Heart right ventricle (tissue), 16 donors: ENCODE measurements at places on chromosomes 2 and 18.

GRCh38 chr2:147002256-147002655, 842.6 kb upstream of the ACVR2A start:
- H3K4me3 ChIP-seq, result no peak overlapping the region
- no peaks in the 10 kb centered on the region for H3K27me3 ChIP-seq
- H3K36me3 ChIP-seq, result no peaks in the 10 kb centered on the region
- no peak for DNase-seq
- no peaks in the 10 kb centered on the region for H3K4me1 ChIP-seq

- no peaks in the 10 kb centered on the region for H3K4me1 ChIP-seq
- no peaks in the 10 kb centered on the region for H3K27me3 ChIP-seq
- H3K36me3 ChIP-seq, result no peaks in the 10 kb centered on the region
- no peak overlapping the region for H3K4me3 ChIP-seq
- no peak overlapping the region for H3K27ac ChIP-seq
- no peak for DNase-seq
Observed at GRCh38 chr2:66815886-66816285, 381.0 kb downstream of the MEIS1 start.

DNA sequence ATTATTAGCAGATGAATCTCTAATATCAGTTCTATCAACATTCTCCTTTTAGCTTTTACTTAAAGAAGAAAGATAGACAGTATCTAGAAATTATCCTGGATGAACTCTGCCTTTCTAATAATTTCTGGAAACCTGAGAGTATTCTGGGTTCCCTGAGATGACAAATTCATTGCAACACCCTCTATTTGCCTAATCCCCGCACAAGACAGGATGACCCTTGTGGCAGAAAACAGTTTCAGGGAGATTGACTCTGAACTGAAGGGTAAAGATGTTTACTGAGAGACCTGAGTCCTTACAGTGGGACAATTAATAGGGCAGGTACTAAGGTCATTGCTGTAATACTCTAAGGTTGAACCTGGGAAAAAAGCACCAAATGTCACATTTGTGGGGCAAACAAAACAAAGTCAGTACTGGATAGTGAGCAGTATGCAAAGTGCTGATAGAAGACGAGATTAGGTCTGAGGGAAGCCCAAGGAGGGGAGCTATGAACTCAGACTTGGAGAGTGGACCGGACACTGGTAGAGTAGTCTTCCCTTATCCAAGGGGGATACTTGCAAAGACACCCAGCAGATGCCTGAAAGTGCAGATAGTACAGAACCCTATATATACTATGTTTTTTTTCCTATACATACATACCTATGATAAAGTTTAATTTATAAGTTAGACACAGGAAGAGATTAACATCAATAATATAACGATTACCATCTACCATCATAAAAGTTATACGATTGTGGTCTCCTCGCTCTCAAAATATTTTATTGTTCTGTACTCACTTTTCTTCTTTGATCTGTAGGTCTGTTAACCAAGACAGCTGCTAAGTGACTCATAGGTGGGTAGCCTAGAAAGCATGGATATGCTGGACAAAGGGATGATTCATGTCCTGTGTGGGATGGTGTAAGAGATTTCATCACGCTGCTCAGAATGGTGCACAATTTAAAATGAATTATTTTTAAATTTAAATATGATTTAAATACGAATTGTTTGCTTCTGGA, 148.3 kb upstream of the KLHL14 start:
- no peak overlapping the region for H3K4me3 ChIP-seq
- H3K36me3 ChIP-seq, result no peaks in the 10 kb centered on the region
- no peaks in the 10 kb centered on the region for H3K27me3 ChIP-seq
- DNase-seq, result no peak

- no peaks in the 10 kb centered on the region for H3K27me3 ChIP-seq
- DNase-seq, result no peak
- no peak overlapping the region for H3K4me3 ChIP-seq
- H3K27ac ChIP-seq, result no peak overlapping the region
- no peaks in the 10 kb centered on the region for H3K4me1 ChIP-seq
Observed at GRCh38 chr2:58480141-58480540, 239.0 kb upstream of the FANCL start.

DNA sequence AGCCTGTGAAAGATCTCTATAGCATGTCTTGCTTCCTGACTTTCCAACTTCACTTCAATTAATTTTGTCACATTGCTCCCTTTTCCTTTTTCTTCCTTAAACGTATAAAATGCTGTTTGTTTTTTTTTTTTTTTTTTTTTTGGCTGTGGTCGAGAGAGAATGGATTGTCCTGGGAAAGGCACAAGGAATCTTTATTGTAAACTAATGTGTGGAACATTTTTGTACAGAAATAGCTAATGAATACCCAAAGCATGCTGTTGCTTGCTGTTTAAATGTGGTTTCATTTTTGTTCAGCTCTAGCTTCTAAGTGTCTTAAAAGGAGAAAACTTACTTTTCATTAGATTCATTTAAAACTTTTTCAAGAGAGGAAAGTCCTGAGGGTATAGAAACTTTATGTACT, 105.5 kb downstream of the GPD2 start:
- no peaks in the 10 kb centered on the region for H3K27me3 ChIP-seq
- no peaks in the 10 kb centered on the region for H3K36me3 ChIP-seq
- H3K4me1 ChIP-seq, result peaks cover 5% of the 10 kb centered on the region
- no peak for DNase-seq
- H3K27ac ChIP-seq, result no peak overlapping the region

DNA sequence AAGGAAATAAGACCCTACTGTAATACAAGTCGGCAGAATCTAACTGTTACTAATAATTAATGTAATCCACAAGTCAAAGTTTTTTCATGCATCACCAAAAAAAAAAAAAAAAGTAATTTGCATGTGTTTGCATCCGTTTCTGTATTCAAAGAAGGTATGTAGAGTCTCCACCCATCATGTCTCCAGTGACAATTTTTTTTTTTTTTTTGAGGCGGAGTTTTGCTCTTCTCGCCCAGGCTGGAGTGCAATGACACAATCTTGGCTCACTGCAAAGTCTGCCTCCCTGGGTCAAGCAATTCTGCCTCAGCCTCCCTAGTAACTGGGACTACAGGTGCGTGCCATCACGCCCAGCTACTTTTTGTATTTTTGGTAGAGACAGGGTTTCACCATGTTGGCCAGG, 24.2 kb upstream of the NFU1 start:
- H3K4me3 ChIP-seq, result no peak overlapping the region
- DNase-seq, result no peak
- H3K27me3 ChIP-seq, result no peaks in the 10 kb centered on the region

DNA sequence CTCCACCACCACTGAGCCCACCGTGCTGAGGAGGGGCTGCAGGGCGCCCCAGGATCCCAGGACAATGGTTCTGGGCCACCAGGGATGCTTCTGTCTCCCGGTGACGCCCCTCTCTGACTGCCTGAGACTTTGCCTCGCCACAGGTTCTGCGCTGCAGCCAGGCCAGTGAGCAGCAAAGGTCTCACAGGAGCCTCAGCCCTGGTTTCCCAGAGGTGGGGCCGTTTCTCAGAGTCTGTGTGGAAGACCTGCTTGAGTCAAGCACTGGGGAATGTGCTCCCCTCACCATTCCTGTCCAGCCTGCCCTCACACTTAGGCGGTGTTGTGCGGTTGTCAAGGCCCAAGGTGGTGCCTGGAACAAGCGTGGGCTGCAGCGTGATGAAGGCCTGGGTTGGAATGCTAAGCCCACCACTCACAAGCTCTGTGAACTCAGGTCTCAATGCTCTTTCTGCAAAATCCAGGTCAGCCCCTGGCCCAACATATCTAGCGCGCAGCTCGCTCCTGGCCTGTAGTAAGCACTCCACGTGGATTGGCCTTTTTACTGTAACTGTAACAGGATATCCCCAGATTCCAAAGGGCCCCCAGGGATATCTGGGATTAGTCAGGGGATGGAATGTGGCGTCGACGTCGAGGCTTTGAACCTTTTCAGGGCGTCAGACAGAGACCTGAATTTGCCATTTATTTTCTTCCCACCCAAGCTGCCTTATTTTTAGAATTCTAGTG, 47.6 kb downstream of the PLB1 start:
- no peak for DNase-seq
- H3K4me3 ChIP-seq, result no peak overlapping the region
- H3K27ac ChIP-seq, result no peak overlapping the region
- H3K27me3 ChIP-seq, result peaks cover 3% of the 10 kb centered on the region
- peaks cover 7% of the 10 kb centered on the region for H3K4me1 ChIP-seq

GRCh38 chr2:212970132-212970531, 181.3 kb downstream of the IKZF2 start:
- H3K27me3 ChIP-seq, result no peaks in the 10 kb centered on the region
- no peak overlapping the region for H3K27ac ChIP-seq
- peaks cover 17% of the 10 kb centered on the region for H3K4me1 ChIP-seq
- H3K36me3 ChIP-seq, result no peaks in the 10 kb centered on the region
- no peak for DNase-seq
